ENCODE measurements at places on chromosomes 7 and 10. TPM values are rescaled to one million over a fixed set of nuclear protein-coding genes. Genes with fewer than 3 reads are reported as not detected.

Gene PIK3AP1
- 12.0 TPM for total RNA-seq

Gene ACTR3C
- 5.0 TPM for total RNA-seq

Gene CDHR3
- 10.9 TPM for total RNA-seq

Gene PPIA
- 1,666 TPM for total RNA-seq

Gene SLC16A12
- 2.2 TPM for total RNA-seq

Gene HOXA6
- not detected for total RNA-seq

Gene PTPRN2
- total RNA-seq, result 2.1 TPM

Gene LIPK
- total RNA-seq, result not detected

Gene MMP21
- total RNA-seq, result not detected

Gene SLC18A2
- total RNA-seq, result 0.65 TPM

- H3K36me3 ChIP-seq, result no peaks in the 10 kb centered on the region
- DNase-seq, result no peak
- no peaks in the 10 kb centered on the region for H3K27me3 ChIP-seq
- no peak overlapping the region for H3K27ac ChIP-seq
Measured at GRCh38 chr7:148570510-148570909, 20.1 kb upstream of the C7orf33 start.

DNA sequence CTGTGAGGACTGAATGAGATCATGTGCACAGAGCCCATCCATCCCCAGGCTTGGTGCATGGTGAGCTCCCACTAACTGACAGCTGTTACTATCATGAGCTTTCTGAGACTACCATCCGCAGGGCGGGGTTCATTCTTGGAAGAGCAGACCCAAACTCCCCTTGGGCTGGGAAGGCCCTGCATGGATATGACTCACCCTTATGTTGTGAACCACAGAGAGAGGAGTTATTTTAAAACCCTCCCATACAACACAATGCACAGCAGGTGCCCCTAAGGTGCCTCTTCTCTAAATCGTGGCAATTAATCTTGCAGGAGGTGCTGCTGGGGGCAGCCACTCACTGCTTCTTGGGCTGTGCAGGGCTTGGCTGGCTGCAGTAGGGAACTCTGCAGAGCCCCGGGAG, 219.1 kb downstream of the GFRA1 start:
- H3K4me3 ChIP-seq, result no peak overlapping the region
- H3K36me3 ChIP-seq, result no peaks in the 10 kb centered on the region
- peak; percentile 68 for DNase-seq
- H3K27me3 ChIP-seq, result no peaks in the 10 kb centered on the region
- H3K27ac ChIP-seq, result no peak overlapping the region
- H3K4me1 ChIP-seq, result no peaks in the 10 kb centered on the region

DNA sequence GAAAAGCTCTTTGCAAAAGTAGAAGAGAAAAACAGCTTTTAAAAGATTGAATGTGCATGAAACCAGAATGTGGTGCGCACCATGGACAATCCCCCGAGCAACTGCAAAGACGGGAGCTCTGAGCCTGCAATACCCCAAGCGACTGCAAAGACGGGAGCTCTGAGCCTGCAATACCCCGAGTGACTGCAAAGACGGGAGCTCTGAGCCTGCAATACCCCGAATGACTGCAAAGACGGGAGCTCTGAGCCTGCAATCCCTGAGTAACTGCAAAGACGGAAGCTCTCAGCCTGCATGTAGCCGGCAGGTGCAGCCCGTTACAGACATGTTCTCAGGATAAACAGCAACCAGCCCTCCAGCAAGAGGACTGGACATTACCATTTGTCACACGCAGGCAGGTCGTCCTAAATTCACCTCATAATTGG, 6.2 kb downstream of the ZNF775 start:
- no peak overlapping the region for H3K4me3 ChIP-seq
- no peaks in the 10 kb centered on the region for H3K27me3 ChIP-seq
- H3K36me3 ChIP-seq, result peaks cover 3% of the 10 kb centered on the region

GRCh38 chr10:1425879-1426278, 311.4 kb downstream of the ADARB2 start:
- H3K4me3 ChIP-seq, result no peak overlapping the region
- no peaks in the 10 kb centered on the region for H3K4me1 ChIP-seq
- no peaks in the 10 kb centered on the region for H3K27me3 ChIP-seq
- no peaks in the 10 kb centered on the region for H3K36me3 ChIP-seq

- peak; percentile 80 for DNase-seq
- H3K4me3 ChIP-seq, result no peak overlapping the region
- no peaks in the 10 kb centered on the region for H3K36me3 ChIP-seq
- H3K27me3 ChIP-seq, result no peaks in the 10 kb centered on the region
- H3K4me1 ChIP-seq, result no peaks in the 10 kb centered on the region
Measured at GRCh38 chr7:4074994-4075393, 607.1 kb upstream of the FOXK1 start.

GRCh38 chr10:73853196-73853595, 21.2 kb downstream of the CAMK2G start:
- no peaks in the 10 kb centered on the region for H3K27me3 ChIP-seq
- H3K36me3 ChIP-seq, result peaks cover 31% of the 10 kb centered on the region
- DNase-seq, result no peak
- H3K4me1 ChIP-seq, result peaks cover 22% of the 10 kb centered on the region

GRCh38 chr10:79241990-79242619, 105.2 kb upstream of the PPIF start:
- H3K4me1 ChIP-seq, result peaks cover 84% of the 10 kb centered on the region
- H3K27ac ChIP-seq, result peak overlapping the region; percentile 80
- H3K27me3 ChIP-seq, result no peaks in the 10 kb centered on the region

DNA sequence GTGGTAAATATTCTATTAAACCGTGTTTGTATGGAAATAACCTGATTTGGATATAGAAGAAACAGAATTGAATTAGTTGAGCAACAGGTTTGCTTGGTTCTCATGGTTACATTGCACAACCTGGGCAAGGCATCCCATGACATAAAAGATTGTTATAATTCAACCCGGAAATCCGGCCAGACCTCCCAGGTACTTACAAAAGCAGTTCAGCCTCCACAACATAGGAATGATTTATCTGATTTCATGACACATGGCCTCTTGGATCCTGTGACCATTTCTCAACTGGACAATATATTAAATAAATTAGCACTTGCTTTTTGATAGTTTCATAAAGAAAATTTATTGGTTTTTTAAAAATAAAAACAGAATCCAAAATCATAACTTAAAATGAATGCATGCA, 55.1 kb upstream of the PTPN12 start:
- DNase-seq, result no peak
- no peaks in the 10 kb centered on the region for H3K27me3 ChIP-seq
- no peak overlapping the region for H3K4me3 ChIP-seq
- H3K36me3 ChIP-seq, result no peaks in the 10 kb centered on the region
- no peaks in the 10 kb centered on the region for H3K4me1 ChIP-seq

DNA sequence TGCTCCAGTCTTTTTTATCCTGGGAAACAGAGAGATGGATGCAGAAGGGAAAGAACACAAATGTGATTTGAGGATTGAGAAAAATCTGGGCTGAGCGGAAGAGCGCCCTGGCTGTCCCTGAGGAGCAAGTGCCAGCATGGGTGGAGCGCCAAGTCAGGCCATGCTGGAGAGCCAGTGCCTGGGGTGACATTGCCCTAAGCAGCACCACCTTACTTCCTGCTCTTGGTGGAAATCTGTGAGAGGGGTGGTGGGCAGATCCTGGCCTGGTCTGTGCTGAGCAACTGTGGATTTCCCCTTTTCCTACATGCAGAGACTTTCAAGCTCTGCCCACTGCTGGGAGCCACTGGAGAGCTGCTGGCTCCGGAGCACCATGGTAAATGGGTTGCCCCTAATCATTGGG, 36.9 kb downstream of the DDIT4 start:
- H3K27me3 ChIP-seq, result no peaks in the 10 kb centered on the region
- H3K4me1 ChIP-seq, result peaks cover 40% of the 10 kb centered on the region
- no peak overlapping the region for H3K4me3 ChIP-seq
- no peak overlapping the region for H3K27ac ChIP-seq
- H3K36me3 ChIP-seq, result no peaks in the 10 kb centered on the region

GRCh38 chr10:109467551-109467950, 455.8 kb downstream of the XPNPEP1 start:
- H3K27ac ChIP-seq, result no peak overlapping the region
- DNase-seq, result no peak
- no peak overlapping the region for H3K4me3 ChIP-seq
- H3K27me3 ChIP-seq, result no peaks in the 10 kb centered on the region

DNA sequence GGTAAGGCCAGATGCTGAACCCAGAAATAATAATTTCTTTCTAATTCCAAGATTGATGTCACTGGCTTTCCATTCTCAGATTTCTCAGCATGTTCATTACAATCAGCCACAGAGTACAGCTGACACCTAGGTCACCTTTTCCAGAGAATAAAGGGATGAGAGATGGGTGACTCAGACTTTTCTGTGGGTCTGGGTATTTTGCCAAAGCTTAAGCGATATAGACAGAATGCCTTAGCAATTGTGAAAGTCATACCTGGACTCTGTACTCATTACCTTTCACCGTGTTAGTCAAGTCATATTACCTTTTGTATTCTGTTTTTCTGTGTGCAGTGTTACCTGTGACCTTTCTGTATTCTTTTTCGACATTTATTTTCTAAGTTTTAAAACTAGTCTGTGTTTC, 10.6 kb upstream of the PRTFDC1 start:
- H3K4me1 ChIP-seq, result peaks cover 12% of the 10 kb centered on the region
- no peaks in the 10 kb centered on the region for H3K36me3 ChIP-seq
- no peaks in the 10 kb centered on the region for H3K27me3 ChIP-seq
- DNase-seq, result no peak
- H3K27ac ChIP-seq, result no peak overlapping the region

- DNase-seq, result no peak
- no peak overlapping the region for H3K4me3 ChIP-seq
- H3K36me3 ChIP-seq, result no peaks in the 10 kb centered on the region
Measured at GRCh38 chr10:109932391-109932790, 9.1 kb upstream of the XPNPEP1 start.

GRCh38 chr7:16492513-16493062, 27.1 kb upstream of the SOSTDC1 start:
- H3K36me3 ChIP-seq, result no peaks in the 10 kb centered on the region
- H3K27ac ChIP-seq, result no peak overlapping the region

- H3K4me3 ChIP-seq, result no peak overlapping the region
- no peaks in the 10 kb centered on the region for H3K36me3 ChIP-seq
- no peaks in the 10 kb centered on the region for H3K4me1 ChIP-seq
- H3K27me3 ChIP-seq, result no peaks in the 10 kb centered on the region
Measured at GRCh38 chr10:36531621-36532020, 593.8 kb upstream of the ANKRD30A start.

DNA sequence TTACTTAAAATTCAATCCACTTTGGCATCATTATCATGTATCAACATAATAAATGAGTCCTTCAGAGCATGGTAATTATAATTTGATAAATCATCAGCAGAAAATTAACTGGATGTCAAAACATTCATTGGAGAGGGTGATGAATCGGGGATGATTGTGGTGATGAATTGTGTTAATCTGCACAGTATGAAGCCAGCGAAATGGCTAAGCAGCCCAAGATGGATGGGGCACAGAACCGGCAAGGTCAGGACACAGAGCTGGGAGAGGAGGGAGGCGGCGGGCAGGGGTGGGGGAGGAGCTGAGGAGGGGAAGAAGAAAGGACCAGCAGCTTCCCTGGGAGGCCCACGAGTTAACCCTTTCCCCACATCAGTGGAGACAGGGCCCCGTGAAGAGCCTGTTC, 536.1 kb downstream of the LRMDA start:
- H3K27ac ChIP-seq, result no peak overlapping the region
- no peaks in the 10 kb centered on the region for H3K36me3 ChIP-seq
- H3K4me1 ChIP-seq, result peaks cover 24% of the 10 kb centered on the region
- no peaks in the 10 kb centered on the region for H3K27me3 ChIP-seq
- DNase-seq, result no peak

- DNase-seq, result no peak
- H3K36me3 ChIP-seq, result no peaks in the 10 kb centered on the region
- no peak overlapping the region for H3K4me3 ChIP-seq
- no peak overlapping the region for H3K27ac ChIP-seq
Measured at GRCh38 chr10:102235598-102235920, 5.8 kb downstream of the PITX3 start.

DNA sequence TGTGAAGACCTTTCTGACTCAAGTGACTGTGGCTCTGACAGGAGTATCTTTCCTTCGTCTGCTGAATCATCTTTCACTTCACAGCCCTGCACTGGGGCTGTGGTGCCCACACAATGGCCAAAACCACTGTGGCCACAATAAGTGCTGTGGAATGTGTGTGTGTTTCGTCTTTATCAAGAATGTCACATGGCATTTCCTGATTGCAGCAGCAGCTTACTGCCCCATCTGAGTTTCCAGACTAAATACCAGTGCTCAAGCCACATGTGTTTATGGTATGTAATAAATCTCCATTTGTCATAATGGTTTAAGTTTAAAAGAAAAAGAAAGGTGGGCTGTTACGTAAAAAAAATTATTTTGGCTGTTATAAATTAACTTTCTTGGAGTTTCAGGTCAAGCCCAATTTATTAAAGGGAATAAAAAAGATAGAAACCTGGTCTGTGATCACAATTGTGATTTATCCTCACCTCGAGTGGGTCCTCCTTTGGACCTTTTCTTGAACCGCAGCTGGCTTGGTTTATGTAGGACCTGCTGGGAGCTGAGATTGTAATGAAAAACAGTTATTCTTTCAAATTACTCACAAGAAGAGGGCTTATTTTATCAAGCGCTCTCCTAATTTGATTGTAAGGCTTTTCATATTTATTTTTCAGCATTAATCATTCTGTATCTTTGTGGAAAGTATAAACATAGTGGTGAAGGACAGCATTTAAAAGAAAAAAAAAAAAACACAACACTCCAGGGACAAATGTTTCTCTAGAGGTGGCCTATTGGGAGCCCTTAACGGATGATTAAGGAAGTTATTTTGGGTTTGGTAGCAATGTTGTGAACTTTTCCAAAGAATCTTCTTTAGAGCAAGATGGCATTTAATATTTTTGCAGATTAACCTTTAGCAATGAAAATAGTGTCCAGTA, 116.2 kb downstream of the LRMDA start:
- DNase-seq, result no peak
- no peak overlapping the region for H3K4me3 ChIP-seq
- H3K27me3 ChIP-seq, result no peaks in the 10 kb centered on the region
- H3K36me3 ChIP-seq, result no peaks in the 10 kb centered on the region
- H3K4me1 ChIP-seq, result peaks cover 29% of the 10 kb centered on the region

DNA sequence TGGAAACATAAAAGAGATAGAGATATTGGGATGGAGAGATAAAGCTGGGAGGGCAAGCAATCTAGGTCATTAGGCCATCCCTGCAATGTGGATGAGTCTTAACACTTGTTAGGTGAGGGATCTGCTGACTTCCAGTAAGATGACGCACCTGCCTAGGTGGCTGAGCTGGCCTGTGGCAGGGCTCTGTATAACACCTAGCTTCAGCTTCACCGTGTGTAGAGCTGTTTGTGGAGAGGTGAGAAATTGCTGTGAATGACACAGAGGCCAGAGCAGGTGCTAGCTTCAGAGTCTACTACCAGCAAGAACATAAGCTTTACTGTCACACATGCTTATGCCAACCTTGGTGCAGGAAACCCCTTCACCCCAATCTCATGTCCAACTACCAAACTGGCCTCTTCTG, 1010.0 kb downstream of the TYW1 start:
- DNase-seq, result no peak
- H3K27ac ChIP-seq, result no peak overlapping the region
- no peaks in the 10 kb centered on the region for H3K4me1 ChIP-seq
- H3K27me3 ChIP-seq, result no peaks in the 10 kb centered on the region
- H3K36me3 ChIP-seq, result no peaks in the 10 kb centered on the region

GRCh38 chr10:13681095-13681494, 94.3 kb downstream of the PRPF18 start:
- H3K27me3 ChIP-seq, result no peaks in the 10 kb centered on the region
- no peak for DNase-seq
- H3K4me3 ChIP-seq, result no peak overlapping the region
- peaks cover 32% of the 10 kb centered on the region for H3K4me1 ChIP-seq

GRCh38 chr10:124692100-124692446, 52.1 kb downstream of the FAM53B start:
- no peaks in the 10 kb centered on the region for H3K27me3 ChIP-seq
- H3K4me3 ChIP-seq, result no peak overlapping the region
- H3K27ac ChIP-seq, result no peak overlapping the region
- H3K36me3 ChIP-seq, result peaks cover 37% of the 10 kb centered on the region
- peaks cover 43% of the 10 kb centered on the region for H3K4me1 ChIP-seq
- no peak for DNase-seq
